ENCODE measurements at places on chromosomes 6 and 20. TPM values are rescaled to one million over a fixed set of nuclear protein-coding genes. Genes with fewer than 3 reads are reported as not detected.
A peak's percentile ranks its signal among the peaks of the same experiment; 100 is the strongest.

- H3K27me3 ChIP-seq, result no peaks in the 10 kb centered on the region
- H3K4me1 ChIP-seq, result peaks cover 13% of the 10 kb centered on the region
- peak; percentile 15 for DNase-seq
- peak overlapping the region; percentile 91 for H3K27ac ChIP-seq
Observed at GRCh38 chr6:28446818-28447511, 3.7 kb upstream of the ZSCAN23 start.

DNA sequence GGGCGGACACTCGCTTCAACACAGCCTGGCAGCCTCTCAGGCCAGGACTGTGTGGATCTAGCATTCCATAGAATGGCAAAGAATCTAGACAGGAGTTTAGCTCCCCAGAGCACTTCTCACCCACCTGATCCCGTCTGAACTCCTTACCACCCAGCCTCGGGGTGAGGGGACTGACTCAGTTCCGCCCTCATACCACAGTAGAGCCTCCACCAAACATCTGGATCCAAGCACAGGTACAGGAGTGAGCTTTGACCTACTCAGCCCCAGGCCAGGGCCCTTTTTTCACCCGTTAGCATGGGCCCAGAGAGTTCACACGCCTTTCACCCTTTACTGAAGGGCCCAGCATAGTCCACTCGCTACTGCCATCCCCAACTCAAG, 715 bp downstream of the PSMF1 start:
- no peak for DNase-seq
- H3K27me3 ChIP-seq, result peaks cover 6% of the 10 kb centered on the region
- peak overlapping the region; percentile 94 for H3K4me3 ChIP-seq
- no peaks in the 10 kb centered on the region for H3K36me3 ChIP-seq
- H3K27ac ChIP-seq, result peak overlapping the region; percentile 87

DNA sequence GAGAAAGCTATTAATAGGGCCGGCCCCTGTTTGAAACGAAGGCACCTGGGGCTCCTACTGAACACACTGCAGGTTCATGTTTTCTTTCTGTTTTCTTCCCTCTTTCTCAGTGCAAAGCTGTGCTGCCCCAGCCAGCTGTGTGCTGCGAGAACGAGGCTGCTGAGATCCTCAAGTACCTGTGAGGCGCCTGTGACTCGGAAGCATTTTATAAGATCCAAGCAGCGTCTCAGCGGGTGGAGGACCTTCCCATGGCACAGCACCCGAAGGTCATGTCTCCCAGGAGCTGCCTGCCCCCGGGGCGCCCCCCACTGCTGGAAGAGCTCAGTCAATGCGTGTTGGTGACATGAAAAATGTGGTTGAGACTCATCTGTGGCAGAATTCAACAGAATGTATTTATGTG, 66.3 kb downstream of the SMOC2 start:
- no peak overlapping the region for H3K27ac ChIP-seq
- DNase-seq, result no peak
- H3K27me3 ChIP-seq, result peaks cover 36% of the 10 kb centered on the region
- H3K36me3 ChIP-seq, result no peaks in the 10 kb centered on the region
- H3K4me3 ChIP-seq, result no peak overlapping the region
- peaks cover 20% of the 10 kb centered on the region for H3K4me1 ChIP-seq

Gene DOK5
- total RNA-seq, result 0.24 TPM

DNA sequence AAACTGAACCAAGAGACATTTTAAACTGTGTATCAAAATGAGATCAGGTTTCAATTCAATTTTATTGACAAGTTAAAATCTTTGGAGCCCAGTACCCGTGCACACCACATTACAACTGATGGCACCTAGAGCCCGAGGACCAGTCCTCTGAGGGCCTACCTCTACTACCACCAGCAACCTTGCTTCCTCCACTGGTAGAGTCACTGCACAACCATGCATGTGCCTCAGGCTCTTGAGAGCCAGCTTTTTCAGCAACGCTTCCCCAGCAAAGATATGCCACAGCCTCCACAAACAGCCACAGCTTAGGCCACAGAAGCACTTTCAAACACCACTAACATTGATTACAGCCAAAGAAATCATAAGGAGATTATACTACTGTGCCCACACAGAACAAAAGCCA, 328.6 kb upstream of the RNF217 start:
- no peaks in the 10 kb centered on the region for H3K36me3 ChIP-seq
- no peak overlapping the region for H3K4me3 ChIP-seq
- H3K27ac ChIP-seq, result no peak overlapping the region
- no peaks in the 10 kb centered on the region for H3K27me3 ChIP-seq
- no peak for DNase-seq

DNA sequence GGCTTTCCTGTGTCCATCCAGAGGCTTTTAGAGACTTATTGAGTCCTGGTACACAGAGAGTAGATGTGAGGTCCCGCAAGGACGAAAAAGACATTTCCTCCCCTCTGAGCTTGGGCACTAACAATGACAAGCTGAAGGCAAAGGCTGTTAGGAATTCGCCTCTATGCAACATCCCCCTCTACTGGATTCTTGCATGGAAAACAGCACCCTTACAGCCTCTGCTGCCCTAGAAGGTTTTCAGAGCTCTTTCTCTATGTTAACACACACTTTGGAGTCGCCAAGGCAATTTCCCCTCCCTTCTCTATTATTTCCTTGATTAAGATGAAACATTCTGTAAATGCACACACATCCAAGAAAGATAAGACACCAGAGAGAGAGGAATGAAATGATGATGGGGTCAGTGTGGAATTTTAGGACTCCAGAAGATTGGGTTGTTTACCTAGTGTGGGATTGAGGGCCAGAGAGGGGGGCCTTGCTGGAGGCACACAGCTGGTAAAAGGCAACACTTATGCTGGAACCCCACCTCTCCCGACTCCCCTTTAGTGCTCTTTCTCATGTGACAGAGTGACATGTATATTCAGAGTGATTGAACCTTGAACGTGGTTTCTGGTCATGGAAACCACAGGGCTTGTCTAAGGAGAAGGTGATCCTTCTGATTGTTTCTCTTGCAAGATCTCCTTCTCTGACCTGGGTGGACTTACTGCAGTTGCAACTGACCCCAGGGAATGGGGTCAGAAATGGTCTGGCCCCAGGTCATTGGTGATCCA, 300.7 kb downstream of the CLIC5 start:
- H3K4me3 ChIP-seq, result no peak overlapping the region
- H3K27me3 ChIP-seq, result peaks cover 9% of the 10 kb centered on the region
- H3K36me3 ChIP-seq, result no peaks in the 10 kb centered on the region
- no peak overlapping the region for H3K27ac ChIP-seq
- peak; percentile 25 for DNase-seq
- H3K4me1 ChIP-seq, result peaks cover 10% of the 10 kb centered on the region

GRCh38 chr20:40982415-40983145, 46.0 kb upstream of the TOP1 start:
- H3K36me3 ChIP-seq, result no peaks in the 10 kb centered on the region
- DNase-seq, result no peak
- no peak overlapping the region for H3K4me3 ChIP-seq
- no peak overlapping the region for H3K27ac ChIP-seq
- H3K27me3 ChIP-seq, result no peaks in the 10 kb centered on the region

Gene OR2B6
- total RNA-seq, result not detected

- H3K4me1 ChIP-seq, result peaks cover 2% of the 10 kb centered on the region
- H3K27me3 ChIP-seq, result peaks cover 2% of the 10 kb centered on the region
- peaks cover 2% of the 10 kb centered on the region for H3K36me3 ChIP-seq
- DNase-seq, result no peak
- H3K4me3 ChIP-seq, result no peak overlapping the region
- no peak overlapping the region for H3K27ac ChIP-seq
Observed at GRCh38 chr6:11900662-11901598, 111.2 kb upstream of the HIVEP1 start.

- no peaks in the 10 kb centered on the region for H3K4me1 ChIP-seq
- H3K36me3 ChIP-seq, result no peaks in the 10 kb centered on the region
- H3K4me3 ChIP-seq, result no peak overlapping the region
- H3K27ac ChIP-seq, result no peak overlapping the region
Observed at GRCh38 chr6:84556541-84557335, 207.7 kb downstream of the TBX18 start.

- no peak overlapping the region for H3K27ac ChIP-seq
- peaks cover 6% of the 10 kb centered on the region for H3K36me3 ChIP-seq
- no peaks in the 10 kb centered on the region for H3K27me3 ChIP-seq
- no peak overlapping the region for H3K4me3 ChIP-seq
- no peaks in the 10 kb centered on the region for H3K4me1 ChIP-seq
- DNase-seq, result no peak
Observed at GRCh38 chr6:130122243-130122642, 100.5 kb downstream of the SAMD3 start.

DNA sequence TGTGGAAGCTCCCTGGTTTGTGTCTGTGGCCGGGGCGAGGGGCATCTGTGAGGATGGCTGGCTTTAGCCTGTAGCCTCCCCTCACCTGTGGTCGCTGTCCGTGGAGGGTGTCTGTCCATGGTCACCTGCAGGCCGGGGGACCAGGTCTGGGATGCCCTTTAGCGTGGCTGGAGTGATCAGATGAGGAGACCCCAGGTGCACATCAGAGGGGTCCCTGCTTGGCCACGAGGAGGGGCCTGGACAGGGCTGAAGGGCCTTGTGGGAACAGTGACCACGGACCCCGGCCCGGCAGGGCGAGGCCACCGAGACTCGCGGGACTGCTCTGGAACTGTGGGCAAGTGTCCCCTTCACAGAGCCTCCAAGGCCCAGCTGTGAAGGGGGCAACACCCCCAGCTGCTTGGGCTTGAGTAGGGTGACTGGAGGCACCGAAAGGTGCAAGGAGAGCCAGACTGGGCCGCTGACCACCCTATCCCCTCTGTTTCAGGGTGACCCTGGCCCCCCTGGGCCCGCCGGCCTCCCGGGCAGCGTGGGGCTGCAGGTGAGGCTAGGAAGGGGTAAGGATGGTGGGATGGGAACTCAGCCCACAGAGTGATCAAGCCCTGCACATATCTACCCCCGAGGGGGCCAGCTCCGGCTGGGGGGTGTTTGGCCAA, 8.6 kb downstream of the COL9A3 start:
- no peak overlapping the region for H3K4me3 ChIP-seq
- no peak for DNase-seq
- no peaks in the 10 kb centered on the region for H3K36me3 ChIP-seq
- no peak overlapping the region for H3K27ac ChIP-seq

- no peak overlapping the region for H3K4me3 ChIP-seq
- H3K27me3 ChIP-seq, result no peaks in the 10 kb centered on the region
- no peak overlapping the region for H3K27ac ChIP-seq
- DNase-seq, result no peak
- H3K4me1 ChIP-seq, result no peaks in the 10 kb centered on the region
Observed at GRCh38 chr20:31454361-31454760, 13.9 kb downstream of the DEFB123 start.

DNA sequence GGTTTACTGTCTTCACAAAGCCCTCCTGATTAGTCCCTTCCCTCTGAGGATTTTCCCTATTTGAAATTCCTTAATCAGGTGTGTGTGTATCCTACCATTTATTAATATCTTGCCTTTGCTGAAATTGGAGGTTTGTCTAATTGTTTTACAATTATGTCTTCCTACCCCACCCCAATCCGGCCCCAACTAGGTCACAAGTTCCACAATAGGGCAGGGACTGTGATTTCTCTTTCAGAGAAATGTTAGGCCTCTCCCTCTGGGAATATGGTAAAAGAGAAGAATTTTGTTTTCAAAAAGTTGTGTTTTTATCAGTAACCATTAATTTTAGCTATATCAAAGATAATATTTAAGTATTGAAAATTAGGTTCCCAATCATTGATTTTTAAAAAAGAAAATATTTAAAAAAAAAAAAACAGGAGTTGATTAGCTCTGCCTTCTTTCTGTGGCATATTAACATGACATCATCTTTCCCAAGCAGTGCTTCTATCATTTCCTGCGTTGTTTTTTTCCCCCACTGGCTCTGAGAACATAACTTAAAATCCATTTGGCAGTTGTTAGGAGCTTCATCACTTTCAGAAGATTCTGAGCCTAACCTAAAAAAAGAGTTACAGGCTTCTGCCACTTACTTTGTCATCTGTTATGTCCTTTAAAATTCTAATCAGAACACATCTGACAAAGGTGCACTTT, 36.1 kb downstream of the BLOC1S5 start:
- H3K27ac ChIP-seq, result peak overlapping the region; percentile 40
- H3K27me3 ChIP-seq, result no peaks in the 10 kb centered on the region
- peaks cover 13% of the 10 kb centered on the region for H3K4me1 ChIP-seq
- H3K4me3 ChIP-seq, result no peak overlapping the region
- H3K36me3 ChIP-seq, result peaks cover 24% of the 10 kb centered on the region
- no peak for DNase-seq

Gene HNF4A
- 71.1 TPM for total RNA-seq

Gene HLA-DQA2
- 0.79 TPM for total RNA-seq
